ENCODE measurements at places on chromosomes 1 and 21. TPM values are rescaled to one million over a fixed set of nuclear protein-coding genes. Genes with fewer than 3 reads are reported as not detected.
A peak's percentile ranks its signal among the peaks of the same experiment; 100 is the strongest.

Gene CHIT1
- total RNA-seq: 0.56 TPM

GRCh38 chr1:70542030-70542429, 131.0 kb downstream of the CTH start:
- no peak for DNase-seq
- H3K27me3 ChIP-seq: peaks cover 22% of the 10 kb centered on the region
- no peaks in the 10 kb centered on the region for H3K4me1 ChIP-seq
- no peak overlapping the region for H3K27ac ChIP-seq

DNA sequence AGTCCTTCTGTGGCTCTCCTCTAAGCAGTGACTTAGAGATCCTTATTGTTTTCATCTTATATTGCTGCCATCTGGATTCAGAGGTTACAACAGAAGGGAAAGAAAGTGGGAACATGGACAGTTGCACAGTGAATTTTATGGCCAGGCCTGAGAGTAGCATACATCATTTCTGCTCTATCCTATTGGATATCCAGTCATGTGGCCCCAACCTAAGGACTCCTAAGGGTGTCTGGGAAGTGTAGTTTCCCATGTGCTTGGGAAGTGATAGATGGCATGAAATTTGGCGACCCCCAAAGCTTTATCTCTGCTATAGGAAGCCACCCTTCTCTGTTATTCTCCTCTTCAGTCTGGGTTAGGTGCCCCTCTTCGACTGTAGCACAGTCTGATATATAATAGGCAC, 51.9 kb downstream of the CDC7 start:
- DNase-seq: no peak
- H3K36me3 ChIP-seq: peaks cover 2% of the 10 kb centered on the region
- H3K4me3 ChIP-seq: no peak overlapping the region
- peak overlapping the region; percentile 30 for H3K27ac ChIP-seq
- H3K4me1 ChIP-seq: peaks cover 67% of the 10 kb centered on the region

Gene PHTF1
- total RNA-seq: 17.2 TPM

DNA sequence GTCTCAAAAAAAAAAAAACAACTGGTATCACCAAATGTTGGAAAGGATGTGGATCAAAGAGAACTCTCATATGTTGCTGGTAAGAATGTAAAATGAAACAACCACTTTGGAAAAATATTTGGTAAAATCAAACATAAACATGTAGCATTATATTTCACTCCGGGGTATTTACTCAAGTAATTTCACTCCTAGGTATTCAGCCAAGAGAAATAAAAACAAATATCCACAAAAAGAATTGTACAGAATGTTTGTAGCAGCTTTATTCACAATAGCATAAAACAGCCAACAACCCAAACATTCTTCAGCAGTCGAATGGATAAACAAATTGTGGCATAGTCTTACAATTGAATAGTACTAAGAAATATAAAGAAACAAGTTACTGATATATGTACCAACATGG, 32.4 kb upstream of the ZSWIM5 start:
- H3K4me1 ChIP-seq: no peaks in the 10 kb centered on the region
- no peaks in the 10 kb centered on the region for H3K27me3 ChIP-seq
- DNase-seq: no peak
- H3K27ac ChIP-seq: no peak overlapping the region
- no peak overlapping the region for H3K4me3 ChIP-seq

DNA sequence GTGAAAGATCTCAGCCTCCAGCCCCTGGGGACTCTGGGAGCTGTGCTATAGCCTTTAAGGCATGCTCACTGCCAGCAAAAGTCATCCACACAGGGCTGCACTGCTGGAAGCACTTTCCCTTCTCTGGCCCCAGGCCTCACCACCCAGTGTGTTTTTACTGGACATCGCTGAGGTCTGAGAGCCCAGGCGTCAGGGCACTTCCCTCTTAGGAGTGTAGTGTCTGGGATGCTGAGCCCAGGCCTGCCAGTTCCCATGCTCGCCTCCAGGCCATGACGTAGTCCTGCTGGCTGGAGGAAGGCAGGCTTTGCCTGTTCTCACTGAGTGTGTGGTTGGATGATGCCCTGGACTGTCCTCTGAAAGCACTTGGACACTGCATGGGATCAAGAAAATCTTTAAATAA, 101.2 kb downstream of the GDAP2 start:
- no peaks in the 10 kb centered on the region for H3K4me1 ChIP-seq
- no peak overlapping the region for H3K27ac ChIP-seq
- no peak overlapping the region for H3K4me3 ChIP-seq
- DNase-seq: no peak

Gene PIK3R3
- total RNA-seq: 1.1 TPM

GRCh38 chr21:28439788-28440187, 552.9 kb downstream of the LTN1 start:
- H3K36me3 ChIP-seq: no peaks in the 10 kb centered on the region
- H3K27ac ChIP-seq: no peak overlapping the region
- H3K27me3 ChIP-seq: no peaks in the 10 kb centered on the region
- no peaks in the 10 kb centered on the region for H3K4me1 ChIP-seq
- H3K4me3 ChIP-seq: no peak overlapping the region

Gene NMNAT2
- total RNA-seq: not detected

Gene NR1I3
- not detected for total RNA-seq

Gene DIRAS3
- 0.47 TPM for total RNA-seq

DNA sequence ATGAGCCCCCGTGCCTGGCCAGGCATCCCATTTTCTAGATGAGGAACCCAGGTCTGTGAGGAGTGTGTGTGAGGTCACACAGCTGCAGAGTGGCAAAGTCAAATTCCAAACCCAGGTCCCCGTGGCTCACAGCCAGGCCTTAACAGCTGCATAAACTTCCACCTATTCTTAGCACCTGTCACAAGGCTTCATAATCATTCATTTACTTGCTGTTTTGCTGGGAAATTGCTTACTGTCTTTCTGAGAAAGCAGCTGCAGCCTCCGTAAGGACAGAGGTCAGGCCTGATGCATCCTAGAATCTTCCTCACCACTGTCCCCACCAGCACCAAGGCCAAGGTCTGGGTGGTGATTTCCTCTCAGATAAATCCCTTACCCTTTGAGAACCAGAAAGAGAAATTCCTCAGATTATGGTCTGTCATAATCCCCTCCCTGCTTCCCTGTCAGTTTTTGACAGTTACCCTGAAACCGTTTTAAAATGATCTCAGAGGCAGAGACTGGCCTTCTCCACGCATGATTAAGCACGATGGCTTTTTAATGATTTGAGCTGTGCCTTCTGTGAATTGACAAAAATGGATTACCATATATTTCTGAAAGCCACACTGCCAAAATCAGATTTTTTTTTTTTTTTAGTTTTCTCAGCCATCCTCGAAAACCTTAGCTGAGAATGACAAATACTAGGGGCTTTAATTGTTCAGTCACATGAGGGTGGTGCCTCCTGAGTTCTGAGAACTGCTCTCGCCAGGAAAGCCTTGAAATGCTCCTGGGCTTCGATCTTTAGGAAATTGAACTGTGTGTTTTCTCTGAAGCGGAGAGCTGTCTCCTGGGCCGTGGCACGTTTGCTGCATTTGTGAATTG, 70.0 kb upstream of the SELENON start:
- no peak for DNase-seq
- H3K36me3 ChIP-seq: no peaks in the 10 kb centered on the region
- no peak overlapping the region for H3K4me3 ChIP-seq
- H3K27me3 ChIP-seq: peaks cover 4% of the 10 kb centered on the region
- peaks cover 34% of the 10 kb centered on the region for H3K4me1 ChIP-seq

GRCh38 chr1:221776495-221777301, 34.8 kb upstream of the DUSP10 start:
- H3K27ac ChIP-seq: peak overlapping the region; percentile 94
- peaks cover 16% of the 10 kb centered on the region for H3K36me3 ChIP-seq
- DNase-seq: peak; percentile 38
- H3K4me1 ChIP-seq: peaks cover 68% of the 10 kb centered on the region

- no peaks in the 10 kb centered on the region for H3K27me3 ChIP-seq
- H3K27ac ChIP-seq: peak overlapping the region; percentile 65
- H3K4me1 ChIP-seq: peaks cover 46% of the 10 kb centered on the region
- no peak for DNase-seq
- H3K36me3 ChIP-seq: peaks cover 7% of the 10 kb centered on the region
Observed at GRCh38 chr1:35555601-35556477, 1.4 kb downstream of the KIAA0319L start.

DNA sequence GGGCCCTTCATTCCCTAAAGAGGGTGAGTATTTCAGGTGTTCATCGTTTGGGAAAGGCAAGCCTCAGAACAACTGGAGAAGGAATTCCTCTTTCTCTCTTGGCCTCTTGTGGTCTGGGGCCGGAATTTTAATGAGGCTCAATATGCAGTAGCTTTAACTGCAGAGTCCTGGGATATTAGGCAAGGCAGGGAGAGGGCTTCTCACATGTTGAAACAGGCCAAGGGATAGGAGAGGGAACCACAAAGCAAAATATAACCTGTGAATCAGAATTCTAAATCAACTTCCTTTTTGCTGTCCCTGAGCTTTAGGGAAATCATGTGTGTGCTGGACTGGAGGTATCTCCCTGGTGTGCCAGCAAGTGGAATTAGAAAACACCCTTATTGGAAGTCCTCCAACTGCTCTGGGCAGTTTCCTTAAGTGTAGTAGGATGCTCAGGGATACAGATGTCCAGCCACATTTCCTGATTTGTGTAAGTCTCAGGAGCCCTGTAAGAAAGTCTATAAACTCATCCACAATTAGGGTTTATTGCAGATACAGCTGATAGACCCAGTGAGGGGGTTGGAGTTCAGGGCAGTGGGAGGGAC, 215.8 kb upstream of the ZRANB2 start:
- H3K27ac ChIP-seq: no peak overlapping the region
- peaks cover 2% of the 10 kb centered on the region for H3K36me3 ChIP-seq
- H3K27me3 ChIP-seq: no peaks in the 10 kb centered on the region
- H3K4me3 ChIP-seq: no peak overlapping the region

GRCh38 chr1:203461717-203462116, 13.9 kb upstream of the PRELP start:
- DNase-seq: no peak
- H3K27me3 ChIP-seq: peaks cover 15% of the 10 kb centered on the region
- H3K4me1 ChIP-seq: peaks cover 6% of the 10 kb centered on the region
- H3K36me3 ChIP-seq: no peaks in the 10 kb centered on the region

- peak overlapping the region; percentile 95 for H3K4me3 ChIP-seq
- peak; percentile 86 for DNase-seq
- peaks cover 40% of the 10 kb centered on the region for H3K4me1 ChIP-seq
- H3K36me3 ChIP-seq: peaks cover 32% of the 10 kb centered on the region
- H3K27me3 ChIP-seq: no peaks in the 10 kb centered on the region
Observed at GRCh38 chr1:6601049-6601922, 1.4 kb downstream of the KLHL21 start.

GRCh38 chr1:67605209-67605780, 79.7 kb upstream of the GADD45A start:
- no peaks in the 10 kb centered on the region for H3K36me3 ChIP-seq
- no peak for DNase-seq
- peaks cover 7% of the 10 kb centered on the region for H3K27me3 ChIP-seq
- H3K4me1 ChIP-seq: peaks cover 5% of the 10 kb centered on the region
- no peak overlapping the region for H3K27ac ChIP-seq

- no peak overlapping the region for H3K4me3 ChIP-seq
- peaks cover 3% of the 10 kb centered on the region for H3K27me3 ChIP-seq
- no peaks in the 10 kb centered on the region for H3K36me3 ChIP-seq
- no peak overlapping the region for H3K27ac ChIP-seq
Observed at GRCh38 chr21:36608041-36608896, 90.6 kb upstream of the SIM2 start.

Gene DCST1
- total RNA-seq: not detected

DNA sequence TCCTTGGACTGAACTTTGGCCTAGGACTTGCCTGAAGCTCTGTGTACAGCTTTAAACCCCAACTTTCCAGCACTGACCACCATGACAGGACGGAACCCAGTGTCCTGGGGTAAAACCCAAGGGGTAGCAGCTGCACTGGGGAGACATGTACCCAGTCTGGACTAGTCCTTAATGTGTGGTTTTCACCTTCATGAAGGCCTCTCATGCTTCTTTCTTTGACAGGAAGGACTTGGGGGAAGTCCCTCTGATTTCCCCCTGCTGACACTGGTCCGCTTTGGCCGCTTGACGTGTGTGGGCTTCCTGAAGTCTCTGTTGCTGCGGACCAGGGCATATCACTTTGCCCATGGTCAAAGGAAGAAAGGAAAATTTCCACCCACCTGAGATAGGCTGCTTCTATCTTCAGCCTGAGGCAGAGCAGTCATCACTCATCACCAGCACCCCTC, 66.3 kb upstream of the PRDX6 start:
- peak overlapping the region; percentile 73 for H3K27ac ChIP-seq
- peaks cover 73% of the 10 kb centered on the region for H3K4me1 ChIP-seq
- H3K36me3 ChIP-seq: no peaks in the 10 kb centered on the region
- H3K27me3 ChIP-seq: no peaks in the 10 kb centered on the region
- peak overlapping the region; percentile 16 for H3K4me3 ChIP-seq
- peak; percentile 26 for DNase-seq

Gene NUCKS1
- 174 TPM for total RNA-seq

Gene ASAP3
- total RNA-seq: 1.2 TPM

DNA sequence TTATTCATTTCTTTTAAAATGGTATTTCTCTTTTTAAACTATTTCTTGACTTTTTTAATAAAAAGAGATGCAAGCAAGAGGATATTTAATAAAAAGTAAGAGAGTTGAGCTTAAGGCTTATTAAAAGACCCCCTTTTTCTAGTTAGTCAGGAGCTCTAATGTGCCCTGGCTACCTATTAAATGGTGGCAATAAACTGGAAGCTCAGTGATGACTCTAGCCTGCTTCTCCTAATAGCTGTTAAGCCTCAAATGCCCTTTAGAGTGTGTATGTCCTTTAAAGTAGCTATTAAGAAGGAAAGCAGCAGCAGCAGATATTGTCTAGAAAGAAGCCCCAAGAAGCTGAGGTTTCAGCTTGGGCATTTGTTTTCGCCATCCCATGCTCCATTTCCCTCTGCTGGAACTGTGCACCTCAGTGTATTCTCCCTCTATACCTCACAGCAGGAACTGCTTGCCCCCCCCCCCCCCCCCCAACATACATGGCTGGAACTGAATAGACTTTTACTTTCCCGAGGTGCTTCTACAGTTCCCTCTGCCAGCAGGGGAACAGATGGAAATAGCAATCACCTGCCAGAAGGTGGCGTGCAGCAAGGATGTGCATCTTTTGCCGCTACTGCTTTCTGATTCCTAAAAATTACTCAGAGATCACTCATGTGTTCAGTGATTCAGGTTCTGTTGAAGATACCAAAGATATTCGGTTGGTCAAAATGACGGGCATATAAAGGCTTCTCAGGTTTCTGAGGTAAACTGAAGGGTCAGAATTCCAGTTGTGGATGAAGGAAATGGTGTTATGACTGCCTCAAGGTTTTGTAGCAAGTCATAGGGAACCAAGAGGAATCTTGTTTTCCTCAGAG, 2.5 kb downstream of the RGS4 start:
- peaks cover 58% of the 10 kb centered on the region for H3K27me3 ChIP-seq
- peaks cover 1% of the 10 kb centered on the region for H3K4me1 ChIP-seq
- no peaks in the 10 kb centered on the region for H3K36me3 ChIP-seq
- peak; percentile 34 for DNase-seq
- no peak overlapping the region for H3K4me3 ChIP-seq

- no peaks in the 10 kb centered on the region for H3K4me1 ChIP-seq
- no peaks in the 10 kb centered on the region for H3K27me3 ChIP-seq
- DNase-seq: no peak
- no peak overlapping the region for H3K27ac ChIP-seq
- H3K4me3 ChIP-seq: no peak overlapping the region
Observed at GRCh38 chr1:215895276-215895675, 328.2 kb downstream of the KCTD3 start.

Data from activated naive CD8-positive, alpha-beta T cell treated with anti-CD3 and anti-CD28 coated beads for 36 hours (primary cell).